Activated T-cell treated with anti-CD3 and anti-CD28 coated beads, Interleukin-2, amount 50 U/mL, for 48 hours (primary cell): ENCODE measurements at places on chromosomes 4 and X.

DNA sequence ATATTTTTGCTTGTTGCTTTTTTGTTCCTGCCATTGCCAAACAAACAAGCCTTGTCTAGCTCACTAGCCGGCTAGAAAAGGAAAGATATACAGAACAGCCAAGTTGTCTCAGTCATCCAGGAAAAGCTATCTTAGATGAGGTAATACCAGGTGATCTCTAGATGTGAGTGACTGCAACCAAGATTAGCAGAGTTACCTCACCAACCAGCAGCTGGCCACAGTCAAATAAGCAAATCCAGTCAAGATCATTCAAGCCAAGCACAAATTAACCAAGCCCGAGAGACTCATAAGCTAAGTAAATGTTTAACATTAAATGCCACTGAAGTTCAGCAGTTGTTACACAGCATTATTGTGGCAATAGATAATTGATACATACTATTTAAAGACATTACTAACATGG is 108.6 kb downstream of the CENPC start:
- DNase-seq: no peak

GRCh38 chr4:114494246-114494803 is 104.3 kb upstream of the UGT8 start:
- no peak for DNase-seq

GRCh38 chr4:135192751-135193535 is 991.4 kb upstream of the PABPC4L start:
- DNase-seq: no peak

GRCh38 chr4:74671080-74671698 is 123.1 kb downstream of the BTC start:
- DNase-seq: peak; percentile 55

- no peak for DNase-seq
Observed at GRCh38 chr4:118723369-118723768, 38.2 kb downstream of the METTL14 start.

DNA sequence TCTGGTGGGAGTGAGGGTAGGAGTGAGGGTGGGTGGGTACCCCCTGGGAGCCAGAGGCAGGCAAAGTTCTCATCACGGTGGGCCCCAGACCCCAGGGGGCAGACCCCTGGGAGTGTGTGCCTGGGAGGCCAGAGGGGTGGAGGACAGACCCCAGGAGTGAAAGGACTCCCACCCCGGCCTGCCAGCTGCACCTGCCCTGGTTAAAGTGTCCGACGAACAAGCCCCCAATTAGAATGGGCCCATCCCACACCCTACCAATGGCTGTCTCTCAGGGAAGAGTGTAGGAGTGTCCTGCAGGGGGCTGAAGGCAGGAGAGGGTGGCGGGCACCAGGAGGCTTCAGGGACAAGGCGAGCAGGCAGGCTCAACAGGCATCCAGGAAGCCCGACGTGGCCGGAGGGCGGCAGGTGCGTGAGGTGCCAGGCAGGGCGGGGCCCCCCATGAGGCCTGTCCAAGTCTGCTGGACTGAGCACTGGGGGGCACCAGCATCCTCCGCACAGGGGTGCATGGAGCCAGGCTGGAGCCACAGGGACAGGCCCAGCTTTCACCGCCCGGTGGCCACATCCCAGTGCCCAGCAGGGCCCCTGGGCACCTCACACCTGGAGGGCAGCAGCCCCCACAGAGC is 8.7 kb downstream of the PDE6B start:
- DNase-seq: no peak

- DNase-seq: no peak
Observed at GRCh38 chrX:46310815-46311497, 234.3 kb downstream of the ZNF674 start.

DNA sequence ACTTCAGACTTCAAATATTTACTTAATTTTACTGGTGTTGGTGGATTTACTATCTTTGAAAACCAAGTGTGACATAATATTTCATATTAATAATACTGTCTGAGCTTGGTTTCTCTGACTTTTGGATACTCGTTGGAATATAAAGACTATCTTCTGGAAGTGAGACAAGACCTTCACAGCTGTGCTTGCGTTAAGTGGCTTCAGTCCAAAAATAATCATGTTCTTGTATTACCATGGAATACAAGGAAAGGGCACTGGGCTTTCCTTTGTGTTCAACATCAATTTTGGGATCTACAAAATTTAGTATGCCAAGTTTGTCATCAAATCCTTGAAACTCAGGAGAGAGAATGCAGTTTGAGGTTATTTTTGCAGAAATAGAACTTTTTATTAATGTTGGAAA is 712.4 kb upstream of the LCORL start:
- DNase-seq: no peak

- DNase-seq: no peak
Observed at GRCh38 chrX:147781844-147782243, 129.9 kb upstream of the FMR1 start.

GRCh38 chr4:175034986-175035705 is 117.0 kb downstream of the ADAM29 start:
- DNase-seq: no peak

GRCh38 chr4:182478475-182478874 is 235.3 kb downstream of the TENM3 start:
- DNase-seq: no peak

DNA sequence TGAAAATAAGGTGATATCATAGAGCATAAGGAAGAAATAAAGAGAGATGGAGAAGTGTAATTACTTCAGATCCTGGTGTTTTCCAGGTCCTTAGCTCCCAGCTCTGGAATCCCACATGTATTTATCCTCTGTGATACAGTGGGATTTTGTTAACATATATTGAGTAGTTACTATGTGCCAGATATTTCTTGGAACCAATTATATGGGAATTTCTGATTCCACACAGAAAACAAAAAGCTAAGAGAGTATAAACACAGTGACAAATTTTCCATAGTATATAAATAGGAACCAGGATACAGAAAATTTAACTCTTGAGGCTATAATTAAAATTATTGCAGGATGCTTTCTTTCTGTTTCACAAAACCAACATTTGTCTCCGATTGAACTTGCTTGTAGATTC is 1067.5 kb downstream of the PCDH7 start:
- DNase-seq: no peak

DNA sequence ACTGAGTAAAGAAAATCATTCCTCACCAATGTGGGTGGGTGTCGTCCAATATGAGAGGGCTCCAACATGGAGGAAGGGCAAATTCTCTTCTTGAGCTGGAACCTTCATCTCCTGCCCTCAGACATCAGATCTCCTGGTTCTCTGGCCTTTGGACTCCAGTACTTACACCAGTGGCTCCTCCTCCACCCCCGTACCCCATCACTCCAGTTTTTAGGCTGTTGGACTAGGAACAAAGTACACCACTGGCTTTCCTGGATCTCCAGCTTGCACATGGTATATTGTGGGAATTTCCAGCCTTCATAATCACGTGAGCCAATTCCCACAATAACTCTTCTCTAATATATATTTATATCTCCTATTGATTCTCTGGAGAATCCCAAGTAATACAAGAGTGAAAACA is 196.9 kb downstream of the PDHA2 start:
- no peak for DNase-seq

- DNase-seq: no peak
Observed at GRCh38 chr4:42843694-42844093, 48.8 kb upstream of the GRXCR1 start.

- DNase-seq: no peak
Observed at GRCh38 chrX:63656871-63657580, 128.0 kb downstream of the ARHGEF9 start.

DNA sequence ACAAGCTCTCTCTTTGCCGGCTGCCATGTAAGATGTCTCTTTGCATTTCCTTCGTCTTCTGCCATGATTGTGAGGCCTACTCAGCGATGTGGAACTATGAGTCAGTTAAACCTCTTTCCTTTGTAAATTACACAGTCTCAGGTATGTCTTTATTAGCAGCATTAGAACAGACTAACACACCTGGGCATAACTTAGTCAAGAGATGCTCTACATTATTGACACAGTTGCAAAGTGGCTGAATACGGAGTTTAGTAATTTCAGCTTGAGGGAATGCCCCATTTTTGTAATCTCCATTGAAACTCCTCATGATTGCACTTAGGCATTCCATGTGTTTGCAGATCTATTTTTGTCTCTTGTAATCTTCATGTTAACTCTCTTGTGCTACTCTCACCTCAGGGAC is 299.5 kb upstream of the HAND2 start:
- DNase-seq: no peak

GRCh38 chr4:102809190-102809589 is 18.2 kb downstream of the UBE2D3 start:
- no peak for DNase-seq

DNA sequence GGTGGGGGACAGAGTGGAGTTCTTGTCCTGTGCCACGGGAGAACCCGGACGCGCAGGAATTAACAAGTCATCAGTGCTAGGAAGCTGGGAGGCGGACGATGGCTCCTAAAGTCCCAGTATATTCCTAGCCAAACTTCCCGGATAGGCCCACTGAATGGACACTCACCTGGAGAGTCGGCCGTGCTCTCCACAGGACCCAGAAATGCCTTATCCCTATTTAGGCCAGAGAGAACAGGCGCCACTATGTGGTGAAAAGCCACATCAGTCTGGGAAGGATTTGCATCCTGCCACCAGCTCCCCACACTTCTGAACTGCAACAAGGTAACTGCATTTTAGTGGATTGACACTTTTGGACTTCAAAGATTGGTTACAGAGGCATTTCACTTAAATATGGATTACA is 1.1 kb downstream of the CFAP299 start:
- no peak for DNase-seq

- DNase-seq: no peak
Observed at GRCh38 chr4:66564901-66565651, 894.8 kb upstream of the EPHA5 start.

- DNase-seq: no peak
Observed at GRCh38 chrX:2872671-2873277, 44.0 kb downstream of the GYG2 start.

- no peak for DNase-seq
Observed at GRCh38 chr4:188821500-188821899, 682.3 kb downstream of the TRIML1 start.

DNA sequence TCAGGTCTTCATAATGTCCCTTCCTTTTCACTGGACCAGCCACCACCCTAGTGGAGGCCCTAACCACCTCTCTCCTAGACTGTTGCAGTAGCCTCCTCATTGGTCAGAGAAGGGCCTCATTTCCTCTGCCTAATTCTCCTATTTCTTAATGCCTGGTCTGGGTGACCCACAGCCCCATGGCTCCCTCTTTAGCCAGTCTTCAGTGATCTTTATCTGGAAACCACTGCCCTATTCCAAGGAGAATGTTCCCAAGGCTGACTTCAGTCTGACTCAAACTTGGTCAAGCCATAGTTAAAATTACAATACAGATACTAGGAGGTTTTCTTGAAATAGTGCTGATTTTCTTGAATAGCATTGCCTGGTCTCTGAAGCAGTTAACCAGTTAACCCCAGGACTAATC is 53.6 kb upstream of the PRPS1 start:
- no peak for DNase-seq

- no peak for DNase-seq
Observed at GRCh38 chr4:139933541-139933940, 220.4 kb downstream of the MAML3 start.

- DNase-seq: no peak
Observed at GRCh38 chr4:16384576-16384975, 158.3 kb upstream of the TAPT1 start.

DNA sequence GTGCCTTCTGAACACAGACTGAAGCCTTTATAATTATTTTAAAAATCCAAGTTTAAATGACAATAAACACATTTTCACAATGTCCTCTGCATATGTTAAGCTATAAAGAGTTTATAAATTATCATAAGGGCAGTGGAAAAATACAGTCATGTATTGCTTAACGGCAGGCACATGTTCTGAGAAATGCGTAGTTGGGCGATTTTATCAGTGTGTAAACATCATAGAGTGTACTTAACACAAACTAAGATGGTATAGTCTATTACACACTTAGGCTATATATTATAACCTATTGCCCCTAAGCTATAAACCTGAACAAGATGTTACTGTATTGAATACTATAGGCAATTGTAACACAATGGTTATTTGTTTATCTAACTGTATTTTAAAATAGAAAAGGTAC is 254.7 kb downstream of the GABRG1 start:
- DNase-seq: no peak

DNA sequence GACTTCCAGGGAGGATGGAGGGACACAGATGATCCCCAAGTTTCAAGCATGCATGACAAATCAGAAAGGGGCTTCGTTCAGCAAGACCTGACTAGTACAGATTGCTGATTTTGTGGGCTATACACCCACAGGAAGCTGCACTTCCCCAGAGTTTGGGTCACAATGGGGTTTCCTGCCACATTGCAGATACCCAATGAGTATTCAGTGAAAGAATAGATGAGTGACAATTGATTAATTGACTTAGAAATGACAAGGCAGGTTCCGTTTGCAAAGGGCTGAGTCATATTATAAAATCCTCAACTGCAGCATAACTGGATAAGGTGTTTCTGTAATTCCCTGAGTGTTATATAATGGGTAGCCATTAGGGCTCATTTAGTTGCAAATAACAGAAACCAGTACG is 146.6 kb upstream of the TBL1X start:
- DNase-seq: no peak

DNA sequence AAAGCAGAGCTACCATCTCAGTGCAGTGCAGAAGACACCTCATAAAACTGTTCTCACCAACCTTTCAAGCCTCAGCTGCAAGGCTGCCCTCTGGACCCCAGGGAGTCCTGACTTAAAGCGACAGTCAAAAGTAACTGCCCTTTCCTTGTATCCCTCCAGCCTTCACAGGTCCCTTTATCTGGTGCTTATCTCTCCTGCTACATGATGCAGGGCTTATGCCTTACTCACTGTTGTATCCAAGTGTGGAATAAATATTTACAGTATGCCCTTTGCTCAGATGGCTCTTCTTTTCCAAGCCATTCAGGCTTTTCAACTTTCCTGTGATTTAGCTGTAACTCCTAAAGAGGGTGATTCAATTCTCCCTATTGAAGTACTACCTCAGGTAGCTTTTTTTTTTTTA is 92.6 kb downstream of the KDR start:
- no peak for DNase-seq

DNA sequence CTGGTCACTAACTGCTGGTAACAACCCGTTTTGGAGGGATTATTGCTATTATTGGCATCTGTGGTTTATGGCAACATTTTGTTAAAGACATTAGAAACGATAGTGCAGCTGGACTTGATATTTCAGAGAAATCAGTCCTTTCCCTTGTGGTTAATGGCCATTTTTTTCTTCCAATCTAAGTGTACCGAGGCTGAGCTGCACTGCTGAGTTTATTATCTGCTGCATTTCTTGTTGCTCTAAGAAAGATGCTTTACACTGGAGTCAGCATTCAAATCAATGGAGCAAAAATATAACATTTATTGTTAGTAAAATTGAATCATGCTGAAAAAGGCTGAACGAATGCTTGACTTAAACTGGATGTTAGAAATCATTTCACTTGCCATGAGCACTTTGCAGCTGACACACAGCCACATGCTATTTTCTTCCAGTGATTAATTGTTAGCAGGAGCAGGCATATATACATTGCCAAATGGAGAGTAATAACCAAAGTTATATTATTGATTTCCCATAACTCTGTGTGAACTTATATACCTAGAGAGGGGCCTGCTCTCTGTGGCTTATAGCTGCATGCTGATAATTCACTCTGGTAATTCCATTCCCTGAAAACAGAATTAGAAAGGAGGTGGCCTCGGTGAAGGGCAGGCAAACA is 66.5 kb upstream of the TTC29 start:
- no peak for DNase-seq
